Stimulated activated CD4-positive, alpha-beta T cell treated with anti-CD3 and anti-CD28 coated beads, Interleukin-1b, Interleukin-23, amount 100 ng/mL, for 1 hour (primary cell): ENCODE measurements at places on chromosomes 5 and 9.

DNA sequence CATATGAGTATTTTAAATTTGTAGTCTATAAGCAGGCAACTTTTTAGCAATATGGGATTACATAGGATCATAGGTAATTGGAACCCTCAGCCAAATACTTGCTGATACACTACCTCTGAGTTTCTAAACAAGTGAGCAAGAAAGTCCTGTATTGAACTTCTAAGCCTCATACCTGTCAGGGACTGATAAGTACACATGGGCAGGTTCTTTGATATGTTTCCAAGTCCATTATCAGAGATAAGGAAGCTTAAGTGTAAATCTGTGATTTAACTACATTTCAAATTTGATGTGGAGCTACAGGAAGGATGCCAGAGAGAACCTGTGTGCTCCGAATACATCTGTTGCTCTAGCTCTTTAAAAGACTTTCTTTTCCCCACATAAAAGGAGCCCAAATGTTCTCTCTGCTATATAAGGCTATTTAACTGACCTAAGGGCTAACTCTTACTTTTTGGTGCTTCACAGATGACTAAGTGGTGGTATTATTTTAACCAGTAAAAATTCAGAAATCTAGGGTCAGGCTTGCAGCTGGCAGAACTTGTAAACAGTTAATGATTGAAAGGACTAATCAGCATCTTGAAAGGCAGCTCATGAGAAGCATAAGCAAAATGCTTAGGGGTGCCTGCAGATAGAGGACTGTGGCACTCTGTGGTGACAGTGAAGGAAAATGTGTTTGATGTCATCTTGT lies 228.6 kb downstream of the NR3C1 start:
- DNase-seq = no peak

DNA sequence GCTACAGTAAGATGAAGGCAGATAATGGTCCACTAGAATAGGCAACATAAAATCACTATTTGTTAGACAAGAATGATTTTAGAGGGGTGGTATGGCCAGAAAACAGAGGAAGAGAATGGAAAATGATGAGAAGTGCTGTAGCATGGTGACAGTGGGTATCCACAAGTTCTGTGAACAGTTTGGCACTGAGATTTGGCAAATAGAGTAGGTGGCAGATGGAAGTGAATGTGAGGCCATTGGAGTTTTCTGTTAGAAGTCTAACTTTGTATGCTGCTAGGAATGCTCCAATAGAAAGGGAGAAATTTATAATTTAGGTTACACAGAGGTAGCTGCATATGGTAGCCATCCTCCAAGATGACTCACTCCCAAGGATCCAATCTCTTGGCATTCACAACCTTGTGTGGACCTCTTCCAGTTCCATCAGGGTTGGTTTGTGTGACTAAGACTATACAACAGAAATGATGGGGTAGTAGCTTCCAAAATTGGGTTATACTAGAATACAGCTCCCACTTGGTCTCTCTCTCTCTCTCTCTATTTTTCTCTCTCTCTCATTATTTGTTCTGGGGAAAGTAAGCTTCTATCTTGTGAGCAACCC lies 646.9 kb upstream of the ZNF608 start:
- DNase-seq = no peak

DNA sequence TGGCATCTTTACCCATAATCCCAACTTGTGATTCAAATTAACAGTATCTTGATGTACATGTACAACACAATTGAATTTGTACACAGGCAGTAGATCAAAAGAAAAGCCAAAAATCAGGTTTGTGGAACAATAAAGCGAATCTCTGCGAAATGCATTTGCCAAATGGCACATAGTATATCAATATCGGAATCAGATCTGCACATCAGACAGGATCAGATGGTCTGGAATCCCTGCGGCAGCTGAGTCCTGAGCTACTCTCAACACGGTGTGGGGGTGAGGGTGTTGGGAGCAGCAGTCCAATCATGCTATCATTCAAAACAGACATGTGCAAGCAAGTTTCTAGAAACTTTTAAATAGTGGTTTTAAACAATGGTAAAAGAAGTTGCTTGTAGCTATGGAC lies 358.3 kb downstream of the SEMA5A start:
- DNase-seq = no peak

DNA sequence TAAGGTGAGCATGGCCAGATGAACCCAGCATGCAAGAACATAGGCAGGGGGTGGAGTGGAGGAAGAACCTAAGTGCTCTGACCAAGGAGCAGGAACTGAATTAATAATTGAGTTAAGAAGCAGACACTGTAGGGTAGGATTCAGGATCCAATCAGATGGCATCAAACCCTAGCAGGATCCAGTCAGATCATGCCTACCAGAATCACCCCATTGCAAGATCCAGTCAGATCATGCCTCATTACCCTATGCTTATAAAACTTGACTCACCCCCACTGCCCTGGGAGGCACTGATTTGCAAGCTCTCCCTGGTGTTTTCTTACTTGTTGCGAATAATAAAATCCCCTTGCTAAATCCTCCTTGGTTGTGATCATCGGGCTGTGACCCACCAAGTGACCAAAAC lies 19.7 kb downstream of the TUSC1 start:
- DNase-seq = no peak

GRCh38 chr5:134777366-134777765 lies 18.8 kb downstream of the DDX46 start:
- DNase-seq = no peak

GRCh38 chr5:140118302-140118936 lies 4.5 kb downstream of the PURA start:
- DNase-seq = no peak

DNA sequence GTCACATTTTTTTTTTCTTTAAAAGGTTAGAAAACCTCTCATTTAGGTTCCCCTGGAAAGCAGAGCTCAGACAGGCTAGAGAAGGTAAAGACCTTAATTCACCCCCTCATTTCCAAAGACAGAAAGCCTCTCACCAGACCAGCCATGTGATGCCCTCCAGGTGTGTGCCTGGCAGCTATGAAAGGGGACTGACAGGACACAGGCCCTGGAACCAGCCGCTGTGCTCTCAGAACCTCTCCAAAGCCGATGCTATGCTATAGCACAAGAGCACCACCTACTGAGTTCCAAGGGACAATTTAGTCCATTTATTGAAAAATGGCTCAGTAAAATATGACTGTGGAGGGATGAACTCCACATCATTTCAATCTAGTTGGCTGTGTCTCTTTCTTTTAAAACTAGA lies 48.8 kb downstream of the FANCC start:
- no peak for DNase-seq

- DNase-seq = no peak
Measured at GRCh38 chr5:685262-686171, 7.6 kb downstream of the TPPP start.

- DNase-seq = no peak
Measured at GRCh38 chr9:108081112-108081511, 591.5 kb upstream of the KLF4 start.
